ENCODE measurements at places on chromosomes 13 and 19.

GRCh38 chr19:10566408-10566657 is 523 bp upstream of the KRI1 start:
- no peak for DNase-seq

- no peak for DNase-seq
These were observed 1.7 kb downstream of the INTS6 start for GRCh38 chr13:51451134-51451466.

DNA sequence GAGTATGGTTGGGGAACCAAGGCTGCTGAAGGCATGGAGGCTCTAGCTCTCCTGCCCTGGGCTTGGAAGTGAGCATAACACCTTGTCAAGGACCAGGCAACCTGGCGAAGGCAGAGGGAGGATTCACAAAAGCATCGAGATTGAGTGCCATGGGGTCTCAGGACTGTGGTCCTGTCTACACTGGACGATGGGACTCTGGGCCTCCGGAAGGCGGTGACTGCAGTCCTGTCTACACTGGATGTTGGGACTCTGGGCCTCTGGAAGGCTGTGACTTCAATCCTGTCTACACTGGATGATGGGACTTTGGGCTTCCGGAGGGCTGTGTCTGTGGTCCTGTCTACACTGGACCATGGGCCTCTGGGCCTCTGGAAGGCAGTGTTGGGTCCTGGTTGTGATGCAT is 290.4 kb downstream of the TEX29 start:
- DNase-seq, result no peak

- DNase-seq, result no peak
These were observed 615.5 kb upstream of the KLHL1 start for GRCh38 chr13:70723732-70724131.

DNA sequence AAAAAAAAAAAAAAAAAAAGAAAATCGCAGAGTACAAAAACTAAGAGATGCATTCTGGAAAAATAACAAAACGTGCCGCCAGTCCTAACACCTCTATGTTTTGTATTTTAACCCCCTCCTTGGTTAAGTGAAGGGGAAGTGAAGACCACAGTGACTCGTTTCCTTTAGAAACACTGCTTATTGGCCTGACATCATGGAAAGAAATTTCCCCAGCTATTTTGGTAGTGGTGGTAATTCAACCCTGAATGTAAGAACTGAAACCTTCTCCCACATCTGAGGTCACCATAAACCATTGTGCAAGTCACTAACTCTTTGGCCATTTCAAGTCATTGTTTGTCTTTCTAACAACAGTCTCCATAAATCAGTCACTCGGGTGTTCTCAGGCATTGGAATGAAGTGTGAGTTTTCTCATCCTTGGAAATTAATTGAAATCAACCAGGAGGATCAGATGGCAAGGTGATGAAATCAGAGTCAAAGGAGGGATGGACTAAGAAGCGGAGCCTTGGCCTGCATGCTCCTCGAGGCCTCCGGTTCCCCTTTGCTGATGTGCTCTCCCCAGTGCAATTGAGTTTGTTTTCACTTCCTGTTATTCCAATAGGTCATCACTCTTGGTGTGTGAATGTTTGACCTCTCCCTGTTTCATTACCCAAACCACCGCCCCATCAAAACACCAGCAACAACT is 443.9 kb downstream of the FGF9 start:
- no peak for DNase-seq

DNA sequence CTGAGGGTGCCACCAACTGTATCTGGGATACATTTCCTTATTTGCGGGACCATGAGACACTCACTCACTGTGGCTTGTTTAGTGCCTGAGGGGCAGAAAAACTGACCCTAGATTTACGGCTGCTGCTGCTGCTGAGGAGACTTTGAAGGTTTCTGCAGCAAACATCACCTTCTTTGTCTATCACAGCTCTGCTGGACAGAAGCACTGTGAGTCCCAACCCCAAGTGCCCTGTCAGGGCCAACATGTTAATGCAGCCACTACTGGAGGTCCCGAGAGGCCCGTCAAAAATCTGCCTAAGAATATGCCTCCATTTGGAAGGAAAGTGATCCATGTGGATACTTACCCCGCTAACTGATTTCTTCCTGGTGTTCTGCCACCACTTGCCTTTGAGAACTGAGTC is 37.3 kb upstream of the UBL3 start:
- DNase-seq, result no peak

GRCh38 chr19:38377052-38377451 is 2.7 kb downstream of the PSMD8 start:
- DNase-seq, result no peak

DNA sequence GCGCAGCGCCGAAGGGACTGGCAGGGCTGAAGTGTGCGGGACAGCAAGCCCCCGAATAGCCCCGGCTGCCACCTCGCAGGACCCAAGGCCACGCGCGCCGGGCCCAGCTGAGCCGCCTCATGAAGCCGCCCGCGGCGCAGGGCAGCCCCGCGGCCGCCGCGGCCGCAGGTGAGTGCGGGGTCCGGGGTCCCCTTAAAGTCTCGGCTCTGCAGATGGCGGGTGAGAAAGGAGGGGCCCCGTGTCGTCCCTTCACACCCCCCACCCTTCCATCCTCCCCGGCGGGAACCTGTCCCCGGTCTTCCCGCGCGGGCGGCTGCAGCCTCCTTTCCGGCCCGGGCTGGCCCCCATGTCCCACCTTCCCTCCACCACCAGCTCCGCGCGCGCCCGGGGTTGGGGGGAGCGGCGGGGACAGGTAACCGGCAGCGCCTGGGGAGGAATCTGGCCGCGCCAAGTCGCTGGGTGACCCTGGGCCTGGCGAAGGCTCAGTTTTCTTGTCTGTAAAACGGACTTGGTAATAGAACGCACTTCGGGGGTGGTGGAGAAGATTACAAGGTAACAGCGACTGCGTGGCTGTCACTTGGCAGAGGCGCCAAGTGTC is 338 bp downstream of the RGCC start:
- DNase-seq, result no peak

- DNase-seq, result no peak
These were observed 6.5 kb downstream of the ARHGEF18 start for GRCh38 chr19:7355151-7355820.

- DNase-seq, result no peak
These were observed 67.2 kb downstream of the SPRY2 start for GRCh38 chr13:80273718-80274117.

DNA sequence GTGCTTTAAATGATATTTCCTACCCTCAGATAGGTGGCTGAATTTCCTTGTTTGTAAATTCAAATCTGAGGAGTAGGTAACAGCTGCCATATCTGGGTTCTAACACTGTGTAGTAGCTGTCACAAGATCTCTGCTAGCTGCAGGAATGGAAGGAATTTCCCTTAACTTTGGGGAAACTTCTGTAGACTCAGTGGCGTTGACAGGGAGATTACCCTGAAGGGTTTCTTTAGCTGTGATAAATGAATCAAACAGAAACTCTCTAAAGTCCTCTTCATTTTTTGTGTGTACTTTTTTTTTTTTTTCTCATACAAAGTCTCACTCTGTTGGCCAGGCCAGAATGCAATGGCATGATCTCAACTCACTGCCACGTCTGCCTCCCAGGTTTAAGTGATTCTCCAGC is 5.3 kb upstream of the EPSTI1 start:
- DNase-seq, result no peak

- DNase-seq, result no peak
These were observed 514 bp upstream of the ARGLU1 start for GRCh38 chr13:106568299-106569003.

- DNase-seq, result no peak
These were observed 10.2 kb upstream of the TMEM160 start for GRCh38 chr19:47058621-47059022.

DNA sequence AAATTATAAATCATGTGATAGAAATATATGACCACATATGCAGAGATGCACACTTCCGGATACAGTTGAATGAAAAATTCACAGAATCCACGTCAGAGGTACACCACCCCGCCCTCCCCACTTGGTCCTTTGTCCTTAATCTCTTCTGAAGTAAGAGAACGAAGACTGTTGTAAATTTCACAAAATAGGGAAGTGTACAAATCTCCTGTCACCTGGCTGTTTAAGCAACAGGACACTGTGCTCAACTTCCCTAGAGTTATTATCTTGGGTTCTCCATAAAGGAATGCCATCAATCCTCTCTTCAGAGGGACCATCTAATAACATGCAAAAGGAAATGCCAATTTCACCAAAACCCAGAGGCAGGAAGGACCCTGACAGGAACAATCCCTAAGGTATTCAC is 10.5 kb upstream of the CEACAM6 start:
- DNase-seq, result no peak

DNA sequence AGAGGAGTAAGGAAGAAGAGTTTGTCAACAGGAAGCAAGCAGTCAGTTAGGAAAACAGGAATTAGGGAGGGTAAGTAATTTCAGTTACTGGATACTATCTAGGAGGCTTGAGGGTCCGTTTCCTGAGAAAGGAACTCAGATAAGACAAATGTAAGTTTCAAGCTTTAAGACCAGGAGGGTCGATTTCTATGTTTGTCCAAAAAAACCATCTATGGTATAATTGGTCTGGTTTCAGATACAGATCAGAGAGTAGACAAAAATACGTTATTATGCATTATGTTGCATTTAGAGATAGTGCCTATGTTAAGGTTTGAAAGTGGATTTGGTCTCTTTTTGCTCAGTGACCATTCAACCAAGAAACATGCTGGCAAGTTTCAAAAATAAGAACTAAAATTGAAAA is 789.6 kb upstream of the PCDH20 start:
- DNase-seq, result no peak

GRCh38 chr13:79810669-79811068 is 329.7 kb downstream of the NDFIP2 start:
- DNase-seq, result no peak
